Cerebellar cortex (tissue), 1 donor: ENCODE measurements at places on chromosomes 12 and 14.

GRCh38 chr14:102928412-102929240, 6.2 kb downstream of the AMN start:
- DNase-seq = no peak

DNA sequence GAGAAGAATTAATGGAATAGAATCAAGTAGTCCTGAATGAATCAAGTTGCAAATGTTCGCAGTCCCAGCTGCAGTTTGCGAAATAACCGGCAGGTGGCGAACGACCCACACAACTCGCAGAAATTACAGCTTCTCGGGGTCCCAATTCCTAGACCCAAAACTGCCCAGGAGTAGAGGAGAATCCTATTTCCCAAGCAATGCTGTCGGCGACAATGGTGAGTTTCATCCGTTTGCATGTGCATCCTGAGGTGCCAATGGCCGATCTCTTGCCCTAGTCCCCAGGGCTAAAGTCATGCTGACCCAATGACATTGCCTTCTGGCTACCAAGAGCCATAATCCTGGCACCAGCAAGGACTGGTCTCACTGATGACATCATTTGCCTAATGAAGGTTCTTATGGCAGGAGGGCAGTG, 8.5 kb upstream of the ASCL1 start:
- DNase-seq = peak; percentile 41

- peak; percentile 5 for DNase-seq
Measured at GRCh38 chr14:84961637-84962036, 568.3 kb upstream of the FLRT2 start.

- DNase-seq = no peak
Measured at GRCh38 chr12:89736995-89737394, 28.4 kb upstream of the ATP2B1 start.

GRCh38 chr12:14678547-14679150, 17.8 kb downstream of the GUCY2C start:
- no peak for DNase-seq

DNA sequence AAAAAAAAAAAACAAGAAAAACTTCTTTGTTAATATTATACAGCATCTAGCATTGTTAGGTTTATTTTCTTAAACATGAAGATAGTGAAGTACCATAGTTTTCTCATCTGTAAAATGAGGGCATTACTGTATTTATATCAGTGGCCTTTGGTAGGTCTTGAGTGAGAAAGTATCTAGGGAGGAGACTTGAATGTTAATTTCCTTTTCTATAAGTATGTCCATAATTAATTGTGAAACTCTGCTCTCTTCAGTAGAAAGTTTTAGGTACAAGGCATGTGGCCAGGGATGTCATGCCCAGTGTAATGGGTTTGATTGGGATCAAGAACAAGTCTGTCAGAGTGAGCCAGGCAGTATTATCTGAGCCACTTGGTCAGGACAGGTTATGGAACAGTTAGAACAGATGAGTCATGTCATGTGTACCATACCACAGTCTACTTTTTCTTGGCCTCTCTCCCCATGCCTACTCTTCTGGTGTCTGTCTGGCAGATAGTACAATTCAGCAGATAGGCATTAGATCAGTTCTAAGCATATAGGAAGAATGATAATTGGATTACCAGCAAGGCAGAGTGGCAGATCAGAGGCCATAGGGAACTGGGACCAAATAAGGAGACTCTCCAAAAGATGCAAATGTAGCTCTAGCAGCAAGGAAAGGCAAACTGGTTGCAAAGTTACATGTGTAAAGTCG, 30.4 kb downstream of the FBXO34 start:
- no peak for DNase-seq

GRCh38 chr12:103908877-103909276, 21.3 kb upstream of the HSP90B1 start:
- no peak for DNase-seq

- DNase-seq = no peak
Measured at GRCh38 chr12:39813776-39814175, 194.2 kb upstream of the ABCD2 start.
